ENCODE measurements at places on chromosomes 2 and 18.
A peak's percentile ranks its signal among the peaks of the same experiment; 100 is the strongest.

DNA sequence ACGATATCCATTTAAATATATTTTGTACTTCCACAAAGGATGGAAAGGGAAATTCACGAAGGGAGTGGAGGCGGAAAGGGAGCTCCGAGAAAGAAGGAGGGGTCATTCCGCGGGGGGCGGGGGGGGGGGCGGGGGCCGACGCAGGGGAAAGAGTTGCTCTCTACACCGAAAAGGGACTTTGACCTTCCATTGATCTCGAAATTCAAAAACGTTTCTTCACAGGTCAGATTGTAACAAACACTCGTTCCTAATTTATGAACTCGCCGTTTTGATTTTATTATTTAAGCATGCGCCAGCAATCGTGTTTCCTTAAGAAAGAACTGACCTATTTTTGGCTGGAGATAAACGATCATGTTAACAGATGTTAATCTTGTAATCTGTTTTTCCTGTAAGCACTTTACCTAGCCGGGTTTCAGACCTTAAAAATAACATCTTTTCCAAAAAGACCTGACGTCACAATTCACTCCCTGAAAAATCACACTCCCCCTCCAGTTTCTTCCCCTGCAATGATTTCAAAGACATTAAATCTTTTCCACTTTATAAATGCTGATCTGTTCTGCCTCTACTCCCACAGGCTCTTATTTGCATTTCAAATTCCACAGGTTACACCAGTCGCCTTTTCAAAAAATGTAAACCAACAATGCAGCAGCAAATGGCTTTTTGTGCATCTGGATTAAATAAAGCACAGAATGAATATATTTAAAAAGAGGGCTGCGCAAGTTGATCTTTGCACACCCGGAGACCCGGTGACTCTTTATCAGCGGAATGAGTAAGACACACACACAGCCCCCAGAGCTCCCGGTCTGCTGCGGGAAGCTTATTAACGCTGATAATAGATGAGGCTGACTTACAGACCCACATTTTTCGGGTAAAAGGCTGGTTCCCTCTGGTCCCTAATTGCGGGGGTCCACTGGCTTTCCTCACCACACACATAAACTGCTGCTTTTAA, 1.6 kb downstream of the ZNF516 start:
- no peak for DNase-seq

DNA sequence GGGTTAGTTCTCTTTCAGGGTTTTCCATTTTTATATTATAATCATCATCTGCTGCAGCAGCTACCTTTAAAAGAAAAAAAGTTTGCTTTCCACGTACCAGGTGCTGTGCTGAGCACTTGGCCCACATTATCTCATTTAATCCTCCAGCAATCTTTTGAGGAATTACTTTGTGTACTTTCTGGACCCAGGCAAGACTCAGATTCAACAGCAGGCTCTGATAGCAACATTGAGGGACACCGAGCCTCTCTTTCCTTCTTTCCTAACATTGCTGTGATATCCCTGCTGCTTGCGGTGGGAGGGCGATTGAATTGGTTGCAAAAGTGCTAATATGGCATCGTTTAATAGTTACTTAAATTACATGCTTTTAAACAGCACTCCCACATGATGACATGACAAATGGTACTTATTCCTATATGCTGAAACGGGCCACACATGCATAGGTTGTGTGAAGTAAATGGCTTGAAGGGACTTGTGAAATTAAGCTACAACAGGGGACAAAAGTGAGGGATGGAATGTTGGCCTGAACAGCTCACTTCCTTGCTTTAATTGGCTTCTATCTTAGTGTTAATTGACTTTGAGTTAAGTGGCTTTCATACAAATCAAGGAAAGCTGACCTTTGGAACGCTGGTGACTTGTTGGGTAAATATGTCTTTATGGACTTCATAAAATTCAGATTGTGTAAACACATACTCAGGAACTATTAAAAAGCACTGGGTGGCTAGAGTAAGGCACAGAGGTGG, 21.2 kb downstream of the SPRED2 start:
- DNase-seq: no peak

GRCh38 chr2:61421611-61422010, 49.3 kb downstream of the USP34 start:
- no peak for DNase-seq

DNA sequence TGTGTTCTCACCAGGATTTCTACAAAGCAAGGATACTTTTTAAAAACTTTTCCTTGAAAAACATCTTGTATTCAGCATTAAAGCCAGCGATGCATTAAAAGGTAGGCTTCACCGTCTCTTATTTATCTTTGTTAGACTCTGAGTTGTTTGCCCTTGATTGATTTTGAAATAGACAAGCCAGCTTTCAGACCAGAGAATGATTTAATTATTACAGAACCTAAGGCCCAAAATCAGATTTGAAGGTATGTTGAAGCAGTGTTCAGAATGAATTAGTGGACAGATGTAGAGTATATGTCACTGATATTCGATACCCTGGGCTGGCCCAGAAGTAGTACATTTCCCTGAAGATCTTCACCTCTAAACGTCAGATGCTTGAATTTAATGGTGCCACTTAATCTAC, 136.4 kb downstream of the THSD7B start:
- no peak for DNase-seq

GRCh38 chr2:44291281-44292248, 16.3 kb downstream of the SLC3A1 start:
- no peak for DNase-seq

GRCh38 chr2:25331686-25332365, 9.9 kb downstream of the DNMT3A start:
- DNase-seq: no peak

DNA sequence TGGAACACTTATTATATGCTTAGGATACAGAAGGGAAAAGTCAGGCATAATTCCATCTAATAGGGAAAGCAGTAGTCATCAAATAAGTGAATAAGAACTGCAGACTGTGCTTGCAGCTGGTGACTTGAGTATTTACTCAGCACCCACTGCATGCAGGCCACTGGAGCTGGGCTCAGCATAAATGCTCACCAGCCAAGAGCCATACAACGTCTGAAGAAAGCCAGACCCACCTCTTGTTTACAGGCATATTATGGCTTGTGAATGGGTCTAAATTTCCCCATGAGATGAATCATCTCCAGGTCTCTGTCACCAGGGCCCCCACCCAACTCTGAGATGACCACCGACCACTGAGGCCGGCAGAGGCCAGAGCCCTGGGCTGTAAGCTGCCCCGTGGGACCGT, 123.8 kb upstream of the PKDCC start:
- DNase-seq: no peak

- DNase-seq: peak; percentile 44
These were observed 8.6 kb downstream of the HS1BP3 start for GRCh38 chr2:20642055-20642971.

GRCh38 chr2:144848423-144848822, 328.5 kb upstream of the ZEB2 start:
- DNase-seq: no peak

DNA sequence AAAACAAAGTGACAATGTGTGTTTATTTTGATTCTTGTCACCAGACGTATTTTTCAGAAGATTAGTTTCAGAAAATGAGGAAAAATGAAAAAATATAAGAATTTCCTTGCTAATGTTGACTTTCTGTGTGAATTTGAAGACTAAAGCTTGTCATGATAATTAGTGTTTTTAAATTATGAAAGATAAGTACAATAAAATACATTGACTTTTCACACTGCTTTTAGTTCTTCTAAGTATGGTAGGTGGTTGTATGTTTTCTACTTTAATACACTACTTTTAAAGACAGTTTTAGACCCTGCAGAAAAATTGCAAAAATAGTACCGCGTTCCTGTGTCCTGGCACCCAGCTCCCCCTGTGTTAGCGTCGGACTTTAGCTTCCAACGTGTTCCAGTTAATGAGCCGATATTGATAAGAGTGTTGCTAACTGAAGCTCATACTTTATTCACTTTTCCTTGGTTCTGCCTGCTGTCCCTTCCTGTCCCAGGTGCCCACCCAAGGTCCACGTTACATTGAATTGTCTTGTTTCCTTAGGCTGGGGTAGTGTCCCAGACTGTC, 695 bp downstream of the RBFA start:
- no peak for DNase-seq

DNA sequence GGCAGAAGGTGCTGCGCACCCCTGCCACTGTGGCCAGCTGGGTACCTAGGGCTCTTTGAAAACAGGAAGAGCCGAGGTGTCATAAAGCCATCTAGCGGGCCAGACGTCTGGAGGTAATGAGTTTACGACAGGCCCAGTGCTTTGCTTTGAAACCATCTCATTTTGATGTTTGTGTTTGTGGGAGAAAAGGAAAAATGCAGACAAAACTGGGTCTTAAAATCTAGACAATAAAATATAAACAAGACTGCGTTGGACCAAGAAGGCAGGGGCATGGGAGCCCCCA, 3.2 kb downstream of the HOXD9 start:
- DNase-seq: no peak

DNA sequence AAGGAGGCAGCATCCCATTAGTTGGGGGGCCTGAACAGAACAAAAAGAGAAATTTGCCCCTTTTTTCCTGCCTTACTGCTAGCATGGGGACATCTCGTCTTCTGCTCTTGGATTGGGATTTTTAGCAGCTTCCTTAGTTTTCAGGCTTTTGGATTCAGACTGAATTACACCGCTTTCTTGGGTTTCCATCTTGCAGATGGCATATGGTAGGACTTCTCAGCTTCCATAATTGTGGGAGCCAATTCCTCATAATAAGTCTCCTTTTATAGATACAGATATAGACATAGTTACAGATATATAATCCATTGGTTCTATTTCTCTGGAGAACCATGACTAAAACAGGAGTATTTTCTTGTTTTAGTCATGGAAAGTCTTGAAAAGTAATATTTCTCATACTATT, 5.2 kb upstream of the RAPGEF4 start:
- DNase-seq: no peak

DNA sequence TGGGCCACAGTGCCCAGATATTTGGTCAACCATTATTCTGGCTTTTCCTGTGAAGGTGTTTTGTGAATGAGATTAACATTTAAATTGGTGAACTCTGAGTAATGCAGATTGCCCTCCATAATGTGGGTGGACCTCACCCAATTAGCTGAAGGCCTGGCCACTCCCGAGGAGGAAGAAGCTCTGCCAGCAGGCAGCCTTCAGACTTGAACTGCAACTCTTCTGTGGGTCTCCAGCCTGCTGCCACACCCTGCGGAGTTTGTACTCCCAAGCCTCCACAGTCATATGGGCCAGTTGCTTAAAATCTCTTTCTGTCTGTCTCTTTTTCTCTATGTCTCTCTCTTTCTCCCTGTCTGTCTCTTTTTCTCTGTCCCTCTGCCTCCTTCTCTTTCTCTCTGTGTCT, 262.7 kb downstream of the MYCN start:
- DNase-seq: no peak

- no peak for DNase-seq
These were observed 280.9 kb downstream of the NEDD4L start for GRCh38 chr18:58324824-58325480.

GRCh38 chr2:239019183-239019581, 171.3 kb downstream of the TWIST2 start:
- DNase-seq: no peak

- no peak for DNase-seq
These were observed 605 bp downstream of the WNT6 start for GRCh38 chr2:218859988-218860831.

DNA sequence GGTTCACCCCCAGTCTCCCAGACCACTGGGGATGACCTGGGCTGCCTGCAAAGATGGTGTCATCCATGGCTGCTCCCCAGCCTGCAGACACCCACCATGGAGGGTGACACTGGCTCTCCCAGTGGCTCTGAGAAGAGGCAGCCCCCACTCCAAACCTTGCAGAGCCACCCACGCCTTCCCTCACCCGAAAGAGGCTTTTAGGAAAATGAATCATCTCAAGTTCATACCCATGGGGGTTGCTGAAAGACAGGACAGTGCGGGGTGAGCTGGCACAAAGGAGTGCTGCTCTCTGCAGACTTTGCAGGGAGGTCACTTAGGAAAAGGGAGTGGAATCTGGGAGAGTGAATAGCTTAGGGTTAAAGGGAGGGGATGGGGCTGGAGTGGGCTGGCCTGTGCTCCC, 36.4 kb downstream of the MPHOSPH10 start:
- DNase-seq: no peak

GRCh38 chr2:71453404-71454220, at the start of gene DYSF:
TSS of gene DYSF (plus strand) at chr2:71453561.
- DNase-seq: no peak

GRCh38 chr18:50097702-50098101, 97.2 kb downstream of the MYO5B start:
- DNase-seq: no peak

DNA sequence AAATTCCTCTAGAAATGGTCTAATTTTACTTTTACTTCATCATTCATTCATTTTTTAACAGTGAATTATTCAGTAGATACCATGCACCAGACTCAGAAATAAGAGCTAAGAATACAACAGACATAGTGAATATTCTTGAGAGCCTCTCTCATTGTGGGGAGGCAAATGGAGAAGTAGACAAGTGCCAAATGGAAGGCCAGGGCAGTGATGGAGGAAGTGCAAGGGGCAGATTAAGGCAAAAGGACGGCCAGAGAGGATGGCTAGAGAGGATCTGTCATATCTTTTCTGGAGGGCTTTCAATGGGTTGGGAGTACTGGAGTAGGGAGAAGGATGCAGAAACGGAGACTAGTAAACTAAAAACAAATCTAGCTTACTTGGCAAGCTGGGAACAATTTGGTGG, 19.0 kb upstream of the RMDN2 start:
- DNase-seq: no peak

- DNase-seq: no peak
These were observed 53.4 kb upstream of the PROKR1 start for GRCh38 chr2:68589963-68590362.

DNA sequence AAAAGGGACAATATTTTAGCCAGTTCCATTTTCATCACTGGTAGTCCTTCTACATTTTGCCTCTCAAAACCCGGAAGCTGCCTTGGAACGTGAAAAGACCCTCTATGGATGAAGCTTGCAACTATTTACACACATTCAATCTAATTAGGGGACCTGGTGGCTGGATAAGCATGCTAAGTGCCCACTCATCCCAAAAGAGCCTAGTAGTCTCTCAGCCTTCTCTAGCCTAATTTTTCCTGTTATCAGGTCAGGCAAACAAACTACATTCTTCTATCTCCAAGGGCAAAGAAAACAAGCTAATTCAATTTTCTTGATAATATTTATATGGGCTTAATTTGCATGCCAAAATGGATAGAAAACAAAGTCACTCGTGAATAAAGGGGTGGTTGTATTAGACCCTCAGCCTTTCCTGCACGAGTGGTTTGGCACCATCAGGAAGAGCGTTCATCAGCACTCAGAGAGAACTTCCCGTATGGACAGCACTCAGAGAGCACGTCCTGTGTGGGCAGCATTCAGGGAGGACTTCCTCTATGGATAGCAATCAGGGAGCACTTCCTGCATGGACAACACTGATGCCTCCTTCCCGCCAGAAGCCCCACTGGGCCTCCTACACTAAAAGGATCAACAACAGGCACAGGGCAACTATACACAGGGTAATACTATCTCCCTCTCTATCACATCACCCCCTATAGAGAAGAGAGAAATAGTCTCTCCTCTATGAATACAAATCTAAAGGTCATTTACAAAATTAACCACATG, 122.2 kb downstream of the RBMS1 start:
- no peak for DNase-seq

DNA sequence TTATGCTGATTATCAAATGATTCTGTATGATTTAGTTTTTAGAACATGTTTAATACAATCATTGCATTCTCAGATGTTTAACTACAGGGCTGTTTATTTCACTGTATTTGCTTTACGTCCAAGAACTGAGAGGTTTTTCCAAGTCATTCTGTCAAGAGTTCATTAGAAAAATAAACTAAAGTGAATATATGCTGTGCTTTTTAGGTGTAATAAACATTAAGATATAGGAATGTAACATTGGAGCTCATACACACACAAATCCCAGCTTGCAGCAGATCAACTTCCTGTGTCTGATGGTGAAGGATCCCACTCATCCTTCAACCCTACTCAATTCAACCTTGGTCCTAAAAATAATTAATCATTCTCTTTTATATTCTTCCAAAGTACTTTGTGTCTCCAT, 285.0 kb downstream of the AFF3 start:
- DNase-seq: no peak
